ENCODE measurements at places on chromosomes 5 and 9. TPM values are rescaled to one million over a fixed set of nuclear protein-coding genes. Genes with fewer than 3 reads are reported as not detected.

Gene SCGB3A2
- polyA plus RNA-seq, result 0.37 TPM

Gene KIAA0825
- 1.5 TPM for polyA plus RNA-seq

Gene MARCOL
- not detected for polyA plus RNA-seq

Gene NTNG2
- 1.7 TPM for polyA plus RNA-seq

Gene KLHL9
- 15.8 TPM for polyA plus RNA-seq

Gene PCDHGA10
- 1.1 TPM for polyA plus RNA-seq

Gene MEGF10
- polyA plus RNA-seq, result 6.5 TPM

Gene NPDC1
- 83.5 TPM for polyA plus RNA-seq

Gene NIPSNAP3A
- 187 TPM for polyA plus RNA-seq

Gene PAEP
- polyA plus RNA-seq, result not detected

Gene STKLD1
- polyA plus RNA-seq, result 7.3 TPM

Measured in cardiac muscle cell (in vitro differentiated cells and primary cell).